ENCODE measurements at places on chromosomes 6 and 20. TPM values are rescaled to one million over a fixed set of nuclear protein-coding genes. Genes with fewer than 3 reads are reported as not detected.

DNA sequence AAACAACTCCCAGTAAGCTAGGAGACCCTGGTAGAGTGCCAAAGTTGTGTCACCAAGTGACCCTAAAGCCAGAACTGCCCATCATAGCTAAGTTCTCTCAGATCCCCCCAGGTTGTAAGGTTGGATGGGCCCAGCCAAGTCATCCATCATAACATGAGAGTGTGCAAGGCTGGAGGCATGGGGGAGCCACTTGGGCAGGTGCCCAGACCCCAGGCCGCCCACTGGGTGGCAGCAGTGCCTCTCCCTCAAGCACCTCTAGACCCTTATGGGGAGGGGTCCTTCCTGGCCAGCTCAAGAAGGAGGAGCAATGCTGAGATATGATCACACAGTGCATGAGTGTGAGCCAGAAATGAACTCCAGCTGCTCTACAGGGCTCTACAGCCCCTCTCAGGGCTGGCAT is 154.5 kb downstream of the MYLK4 start:
- DNase-seq = no peak

DNA sequence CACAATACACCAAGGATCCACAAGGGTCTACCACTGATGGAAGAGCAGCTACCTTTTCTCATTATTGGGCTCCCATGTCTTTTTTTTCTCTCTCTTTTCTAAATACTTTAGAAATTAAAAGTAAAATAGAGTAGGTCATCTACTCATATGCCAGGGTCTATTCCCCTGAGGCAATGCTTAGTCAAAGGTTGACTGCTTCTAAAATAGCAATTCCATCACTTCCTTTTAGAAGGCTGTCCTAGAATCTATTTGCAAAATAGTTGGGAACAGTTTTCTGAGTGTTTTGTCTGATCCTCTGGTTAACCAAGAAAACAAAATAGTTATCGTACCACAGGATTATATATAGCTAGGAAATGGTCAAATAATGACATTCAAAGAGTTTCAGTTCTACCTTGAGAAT is 174.1 kb downstream of the COL21A1 start:
- DNase-seq = no peak

Gene MAS1
- not detected for total RNA-seq

DNA sequence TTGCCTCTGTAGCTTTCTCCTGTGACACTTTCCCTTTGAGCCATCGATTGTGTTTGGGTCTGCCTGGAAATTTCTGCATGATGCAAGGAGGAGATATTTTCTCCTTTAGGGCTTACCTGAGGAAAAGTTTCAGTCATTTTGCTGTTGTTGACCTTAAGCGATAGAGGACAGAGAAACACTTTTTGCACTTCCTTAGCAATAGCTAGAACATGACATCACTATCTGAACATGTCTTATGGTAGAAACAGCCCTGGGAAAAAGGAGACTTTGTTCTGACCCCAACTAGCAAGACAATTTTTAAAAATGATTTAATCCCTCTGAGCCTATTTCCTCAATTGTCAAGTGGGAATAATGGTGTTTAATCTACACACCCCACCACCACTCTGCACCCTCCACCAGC is 9.7 kb upstream of the FILIP1 start:
- peak; percentile 86 for DNase-seq

GRCh38 chr6:112434896-112435435 is 87.8 kb downstream of the RFPL4B start:
- no peak for DNase-seq

- DNase-seq = no peak
Observed at GRCh38 chr6:19382676-19383075, 454.5 kb upstream of the ID4 start.

Gene TMEM244
- not detected for total RNA-seq

GRCh38 chr6:101585501-101585900 is 192.0 kb downstream of the GRIK2 start:
- DNase-seq = no peak

Gene DEFB124
- total RNA-seq = not detected

DNA sequence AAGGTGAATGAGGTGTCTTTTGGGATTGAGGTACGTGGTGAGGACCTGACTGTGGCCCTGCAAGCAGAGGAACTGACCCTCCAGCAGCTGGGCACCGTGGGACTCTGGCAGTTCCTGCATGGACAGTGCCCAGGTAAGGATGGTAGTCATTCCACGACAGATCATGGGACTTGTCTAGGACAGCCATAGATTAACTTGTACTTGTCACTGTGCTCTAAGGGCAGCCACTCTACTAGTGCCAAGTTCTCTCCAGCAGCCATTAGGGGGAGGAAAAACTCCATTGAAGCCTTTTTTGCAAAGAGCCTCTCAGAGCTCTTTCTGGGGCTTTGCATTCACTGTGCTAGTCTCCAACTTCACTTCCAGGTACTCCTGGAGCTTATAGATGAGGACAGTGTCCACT is 20.4 kb downstream of the TAF11 start:
- no peak for DNase-seq

Gene GHRH
- total RNA-seq = not detected

DNA sequence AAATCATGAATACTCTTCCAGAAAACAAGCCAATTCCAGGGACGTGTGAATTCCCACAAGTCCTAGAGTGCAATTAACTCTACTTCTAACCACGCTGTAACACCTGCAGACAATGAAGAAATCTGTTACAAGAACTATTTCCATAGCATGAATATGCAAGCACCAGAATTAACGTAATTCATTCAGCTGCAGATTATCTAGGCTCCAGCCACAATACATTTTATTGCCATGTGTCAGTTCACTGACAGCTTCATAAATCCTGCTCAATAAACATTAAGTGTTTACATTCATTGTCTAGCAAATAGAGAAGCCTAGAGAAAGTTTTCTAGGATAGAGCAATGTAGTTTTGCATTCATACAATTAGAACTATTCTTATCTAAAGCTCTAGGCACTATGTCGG is 1348.5 kb downstream of the GRIK2 start:
- DNase-seq = no peak

Gene FOXF2
- total RNA-seq = not detected

Gene SIRPB2
- total RNA-seq = 0.13 TPM

- DNase-seq = no peak
Observed at GRCh38 chr20:25070821-25071473, 11.0 kb downstream of the VSX1 start.

GRCh38 chr6:76490456-76490855 is 418.0 kb upstream of the IMPG1 start:
- no peak for DNase-seq

GRCh38 chr6:7100753-7101081 is 7.0 kb upstream of the RREB1 start:
- no peak for DNase-seq

Gene SAMD5
- total RNA-seq = 0.51 TPM

DNA sequence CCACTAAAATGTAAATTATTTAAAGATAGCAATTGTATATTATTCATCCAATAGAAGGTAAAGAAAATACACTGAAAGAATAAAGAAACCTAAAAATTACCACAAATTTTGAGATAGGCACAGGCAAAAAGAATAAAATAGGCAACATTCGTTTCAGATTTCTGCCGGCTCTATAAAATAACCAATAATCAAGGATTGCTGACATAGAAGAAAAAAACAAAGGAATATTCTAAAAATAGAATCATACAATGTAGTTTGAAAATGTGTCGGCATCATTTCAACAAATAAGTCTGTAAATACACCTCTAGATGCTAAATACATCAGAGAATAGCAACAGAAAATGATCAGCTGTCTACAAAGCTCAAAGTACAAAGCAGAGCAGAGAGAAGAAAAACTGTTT is 973.3 kb downstream of the EPHA7 start:
- no peak for DNase-seq

DNA sequence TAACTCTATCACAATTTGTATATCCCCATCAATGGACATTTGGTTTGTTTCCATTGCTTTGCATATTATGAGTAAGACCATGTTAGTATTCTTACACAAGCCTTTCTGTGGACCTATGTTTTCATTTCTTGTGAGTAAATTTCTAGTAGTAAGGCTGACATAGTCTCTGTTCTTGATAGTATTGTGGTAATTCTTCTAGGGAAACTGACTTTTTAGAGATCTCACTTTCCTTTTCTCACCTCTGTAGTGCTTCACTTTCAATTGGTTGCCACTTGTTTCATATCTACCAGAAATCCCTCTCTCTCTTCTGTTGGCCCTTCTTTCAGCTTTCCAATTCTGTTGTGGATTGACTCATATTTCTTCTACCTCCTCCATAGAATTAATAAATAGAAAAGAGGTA is 8.5 kb downstream of the ISM1 start:
- no peak for DNase-seq

DNA sequence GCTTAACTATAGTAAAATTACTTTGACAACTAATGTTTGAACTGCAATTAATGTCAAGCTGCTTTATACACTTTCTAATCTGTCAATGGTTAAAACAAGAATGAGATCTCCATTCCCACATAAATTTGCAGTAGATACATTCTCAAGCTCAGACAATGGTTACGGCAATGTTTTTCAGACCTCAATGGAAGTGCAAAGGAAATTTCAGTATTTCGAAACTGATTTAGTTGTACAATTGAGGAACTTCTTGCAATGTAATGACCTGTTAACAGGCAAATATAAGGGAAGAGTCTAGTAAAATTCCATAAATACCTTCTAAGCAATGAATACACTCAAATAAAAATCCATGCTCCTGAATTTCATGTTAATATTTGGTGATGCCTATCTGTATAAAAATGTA is 94.7 kb downstream of the ADTRP start:
- no peak for DNase-seq

DNA sequence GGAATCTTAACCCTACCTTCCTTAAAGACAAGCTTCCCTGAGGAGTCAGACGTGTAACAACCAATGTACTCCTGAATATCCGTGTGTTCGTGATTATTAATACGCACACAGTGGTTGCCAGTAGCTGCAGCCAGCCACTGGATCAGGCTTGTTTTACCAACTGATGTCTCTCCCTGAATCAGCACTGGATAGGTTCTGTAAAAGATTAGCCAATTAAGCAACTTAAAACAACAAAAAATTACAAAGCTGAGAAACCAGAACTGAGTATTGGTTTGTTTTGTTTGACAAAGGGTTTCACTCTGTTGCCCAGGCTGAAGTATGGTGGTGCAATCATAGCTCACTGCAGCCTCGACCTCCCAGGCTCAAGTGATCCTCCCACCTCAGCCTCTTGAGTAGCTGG is 69.3 kb downstream of the MDN1 start:
- no peak for DNase-seq

Gene C20orf204
- 6.3 TPM for total RNA-seq

Measured in dermis microvascular lymphatic vessel endothelial cell (primary cell).